ENCODE measurements at places on chromosomes 6 and 20.

DNA sequence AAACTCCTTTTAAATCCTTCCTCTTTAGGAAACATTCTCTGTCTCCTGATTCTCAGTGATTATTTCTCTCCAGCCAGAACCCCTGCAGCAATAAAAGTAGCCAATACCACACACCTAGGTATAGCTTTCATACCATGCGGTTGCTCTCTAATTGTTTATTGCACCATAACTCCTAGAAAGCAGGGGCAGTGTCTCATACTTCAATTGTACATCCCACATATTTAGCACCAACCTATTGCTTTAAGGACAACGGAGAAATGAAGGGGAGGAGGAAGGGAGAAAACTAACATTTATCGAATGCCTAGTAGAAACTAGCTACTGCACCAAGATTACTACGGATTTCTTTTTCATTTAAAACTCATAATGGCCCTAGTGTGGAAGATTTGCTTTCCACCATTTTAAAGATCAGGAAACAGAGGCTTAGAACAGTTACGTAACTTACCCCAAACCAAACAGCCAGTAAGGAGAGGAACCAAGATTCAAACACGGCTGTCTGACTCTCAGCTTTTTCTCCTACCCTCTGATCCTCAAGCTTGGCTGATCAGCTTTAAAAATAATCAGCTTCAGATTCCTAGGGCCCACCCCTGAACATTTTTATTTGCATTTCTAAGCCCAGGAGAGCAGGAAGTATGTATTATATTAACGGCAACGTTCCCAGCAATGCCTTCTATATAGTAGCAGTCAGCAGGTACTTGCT is 43.4 kb upstream of the ATXN1 start:
- no peak for DNase-seq

- DNase-seq, result no peak
These were observed 94.0 kb upstream of the PHACTR1 start for GRCh38 chr6:12622566-12622965.

- no peak for DNase-seq
These were observed 736.1 kb downstream of the DOK5 start for GRCh38 chr20:55211481-55211880.

DNA sequence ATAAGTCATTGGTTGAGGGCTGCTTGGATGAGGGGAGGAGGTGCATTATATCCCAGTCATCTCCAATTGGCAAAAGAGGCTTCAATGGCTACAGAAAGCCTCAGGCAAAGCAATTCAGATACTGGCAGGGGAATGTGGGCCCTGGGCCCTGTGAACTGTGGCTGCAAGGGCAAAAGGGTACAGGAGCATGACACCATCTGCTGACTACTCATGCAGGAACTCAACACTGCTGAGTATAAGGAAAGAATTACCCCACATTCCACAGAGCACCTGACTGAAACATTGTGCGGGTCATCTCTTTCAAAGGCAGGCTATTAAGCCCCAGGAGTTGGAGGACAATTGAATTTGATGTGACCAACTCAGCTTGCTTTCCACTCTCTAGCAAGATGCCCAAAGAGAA is 92.1 kb upstream of the SPTLC3 start:
- DNase-seq, result no peak

- no peak for DNase-seq
These were observed 95.5 kb downstream of the FOXC1 start for GRCh38 chr6:1705183-1705582.

DNA sequence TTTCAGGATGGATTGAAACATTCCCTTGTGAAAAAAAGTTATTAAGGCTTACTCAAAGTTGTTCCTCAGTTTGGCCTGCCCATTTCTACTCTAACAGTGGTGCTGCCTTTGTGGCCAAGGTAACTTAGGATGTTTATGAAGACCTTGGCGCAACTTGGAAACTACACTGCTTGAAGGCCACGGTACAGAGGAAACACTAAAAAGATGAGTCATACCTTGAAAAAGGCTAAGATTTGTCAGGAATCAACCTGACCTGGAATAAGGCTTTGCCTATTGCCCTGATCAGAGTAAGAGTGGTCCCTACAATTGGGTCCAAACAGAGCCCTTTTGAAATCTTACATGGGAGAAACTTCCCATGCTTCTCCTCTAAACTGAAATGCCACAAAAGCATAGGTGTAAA is 119.9 kb upstream of the MOCS1 start:
- no peak for DNase-seq

DNA sequence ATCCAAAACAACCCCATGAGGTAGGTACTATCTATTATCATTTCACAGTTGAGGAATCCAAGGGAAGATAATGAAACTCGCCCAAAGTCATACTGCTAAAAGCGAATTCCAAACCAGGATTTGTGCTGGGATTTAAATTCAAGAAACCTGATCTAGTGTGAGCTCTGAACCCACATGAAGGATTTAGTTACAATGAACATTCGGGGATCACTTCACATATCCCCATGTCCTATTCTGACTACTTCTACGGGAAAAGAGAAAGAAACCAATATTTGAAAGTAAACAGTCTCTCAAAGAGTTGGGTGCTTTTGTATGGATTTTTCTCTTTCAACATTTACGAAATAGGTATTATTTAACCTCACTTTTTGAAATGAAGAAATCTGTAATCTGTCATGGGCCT is 12.9 kb downstream of the RANBP9 start:
- no peak for DNase-seq

- no peak for DNase-seq
These were observed 109.4 kb downstream of the ATXN1 start for GRCh38 chr6:16651871-16652270.

GRCh38 chr6:167401525-167402194 is 76.8 kb downstream of the TTLL2 start:
- no peak for DNase-seq

- no peak for DNase-seq
These were observed 22.9 kb downstream of the ADTRP start for GRCh38 chr6:11755725-11756124.

DNA sequence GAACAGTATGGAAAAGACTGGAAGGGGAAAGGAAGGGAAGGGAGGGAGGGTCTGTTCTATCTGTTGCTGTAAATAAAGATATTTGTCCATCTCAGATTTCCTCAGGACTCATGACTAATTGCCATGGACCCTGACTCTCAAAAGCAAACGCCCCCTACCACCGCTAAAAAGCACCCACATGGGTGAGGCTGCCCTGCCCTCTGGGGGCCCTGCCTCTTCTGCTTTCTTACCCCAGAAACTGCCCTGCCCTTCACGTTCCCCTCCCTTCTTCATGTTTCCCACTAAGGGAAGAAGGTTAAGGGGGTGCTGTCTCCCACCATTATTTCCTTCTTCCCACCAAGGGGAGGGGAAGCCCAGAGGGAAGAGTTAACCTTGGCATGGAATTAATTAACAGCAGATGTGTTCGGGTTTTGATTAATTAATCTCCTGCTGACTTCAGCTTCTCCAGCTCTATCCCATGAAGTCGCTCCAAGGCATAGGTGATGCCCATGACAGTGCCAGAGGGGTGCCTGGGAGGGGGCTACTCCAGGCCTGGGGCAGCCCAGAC is 16.0 kb downstream of the MDFI start:
- no peak for DNase-seq
